ENCODE measurements at places on chromosomes 5 and 9.

DNA sequence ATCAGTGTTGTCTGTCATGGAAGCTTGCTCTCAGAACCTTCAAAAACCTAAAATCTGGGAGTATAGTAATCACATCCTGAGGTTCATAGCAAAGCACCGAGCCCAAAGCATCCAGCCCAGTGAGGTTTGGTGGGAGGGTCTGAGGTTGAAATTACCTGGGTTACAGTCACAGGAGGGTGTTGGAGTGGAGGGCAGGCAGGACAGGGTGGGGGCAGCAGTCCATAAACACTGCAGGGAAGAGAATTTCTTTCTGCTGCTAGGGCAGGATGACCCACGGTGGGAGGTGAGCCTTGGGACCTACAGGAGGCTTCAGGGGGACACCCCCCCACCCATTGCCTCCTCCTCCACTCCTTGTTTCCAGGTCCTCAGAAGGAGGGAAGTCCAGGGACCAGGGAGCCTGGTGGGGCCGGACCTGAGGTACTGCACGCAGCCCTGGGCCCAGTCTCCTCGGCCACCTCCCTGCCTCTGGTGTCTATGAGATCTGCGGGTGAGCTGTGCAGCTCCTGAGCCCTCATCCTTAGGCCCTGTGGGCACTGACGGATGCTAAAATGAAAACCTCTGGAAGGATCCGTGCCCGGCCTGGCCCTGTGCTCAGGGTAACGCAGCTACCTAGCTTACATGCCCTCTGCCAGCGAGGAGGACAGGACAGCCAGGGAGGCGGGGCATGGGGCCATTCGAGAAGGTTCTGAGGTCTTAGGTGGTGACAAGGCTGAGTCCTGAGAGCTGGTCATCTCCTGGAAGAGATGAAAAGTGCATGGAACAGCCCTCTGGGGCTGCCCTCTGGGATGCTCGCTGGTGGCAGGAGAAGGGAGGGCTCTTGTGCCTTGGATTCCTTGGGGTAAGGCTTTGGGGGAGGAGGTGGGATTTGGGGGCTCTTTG, 1.8 kb upstream of the ADCY2 start:
- DNase-seq: no peak

GRCh38 chr9:108088916-108089315, 599.3 kb upstream of the KLF4 start:
- no peak for DNase-seq

- DNase-seq: no peak
Measured at GRCh38 chr9:116541402-116541801, 145.7 kb upstream of the TRIM32 start.

GRCh38 chr5:76859591-76860247, 9.9 kb downstream of the S100Z start:
- DNase-seq: no peak
